ENCODE measurements at places on chromosomes 1 and 21.

- DNase-seq, result no peak
Measured at GRCh38 chr1:247456021-247456420, 1.9 kb downstream of the OR2B11 start.

- DNase-seq, result no peak
Measured at GRCh38 chr1:169588785-169589485, 2.7 kb upstream of the F5 start.

GRCh38 chr1:214615109-214615508 lies 12.1 kb downstream of the CENPF start:
- no peak for DNase-seq

GRCh38 chr1:58815686-58816071 lies 31.8 kb upstream of the JUN start:
- peak; percentile 32 for DNase-seq

GRCh38 chr1:50634251-50634650 lies 211.0 kb upstream of the DMRTA2 start:
- no peak for DNase-seq

DNA sequence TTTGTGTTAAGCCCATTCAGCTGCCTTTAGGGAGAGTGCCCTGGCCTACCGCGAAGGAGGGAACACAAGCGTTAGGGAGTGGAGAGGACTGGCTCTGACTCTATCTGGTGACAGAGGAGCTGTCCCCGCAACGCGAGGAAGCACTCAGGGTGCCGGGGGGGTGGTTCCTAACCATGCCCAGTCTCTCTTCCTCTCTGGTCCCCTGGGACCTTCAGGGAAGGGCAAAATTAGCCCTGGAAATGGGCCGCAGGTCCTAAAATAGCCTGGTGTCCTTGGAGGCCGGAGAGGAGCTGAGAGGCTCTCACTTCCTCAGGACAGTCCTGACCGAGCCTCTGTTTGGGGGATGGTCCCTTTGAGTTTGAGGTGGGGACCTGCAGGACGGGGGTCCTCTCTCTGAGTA lies 5.8 kb downstream of the SLC45A1 start:
- DNase-seq, result no peak

DNA sequence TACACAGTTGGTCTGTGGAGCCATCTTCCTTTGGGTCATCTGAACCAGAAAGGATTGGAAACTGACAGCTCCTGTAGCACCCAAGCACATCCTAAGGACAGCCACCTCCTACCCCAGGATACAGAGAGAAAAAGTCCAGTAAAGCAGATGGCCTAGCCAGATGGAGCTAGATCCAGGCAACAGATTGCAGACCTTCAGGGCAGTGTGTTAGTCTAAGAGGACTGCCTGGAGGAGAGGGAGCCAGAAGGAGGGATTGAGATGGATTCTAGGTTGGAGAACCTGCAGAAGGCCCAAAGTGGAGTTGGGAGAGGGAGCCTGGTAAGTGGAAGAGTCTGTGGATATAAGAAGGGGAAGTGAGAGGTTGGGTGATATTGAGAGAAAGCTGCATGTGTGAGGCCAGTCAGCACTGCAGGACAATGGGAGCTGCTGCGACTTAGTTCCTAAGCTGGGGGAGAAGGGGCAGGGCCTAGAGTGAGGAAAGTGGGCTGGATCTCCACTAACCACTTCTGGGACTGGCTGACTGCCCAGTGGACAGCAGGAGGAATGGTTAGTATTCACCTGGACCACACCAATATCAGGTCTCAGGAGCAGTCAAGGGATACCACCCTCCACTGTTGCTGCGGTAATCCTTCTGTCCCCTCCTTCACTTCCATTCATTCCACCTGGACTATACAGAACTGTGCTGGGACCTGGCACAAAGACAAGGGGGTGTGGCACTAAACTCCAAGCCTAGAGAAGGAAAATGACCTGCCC lies 13.4 kb downstream of the BCAN start:
- DNase-seq, result no peak

- no peak for DNase-seq
Measured at GRCh38 chr1:3551711-3552110, 59.6 kb downstream of the MEGF6 start.

DNA sequence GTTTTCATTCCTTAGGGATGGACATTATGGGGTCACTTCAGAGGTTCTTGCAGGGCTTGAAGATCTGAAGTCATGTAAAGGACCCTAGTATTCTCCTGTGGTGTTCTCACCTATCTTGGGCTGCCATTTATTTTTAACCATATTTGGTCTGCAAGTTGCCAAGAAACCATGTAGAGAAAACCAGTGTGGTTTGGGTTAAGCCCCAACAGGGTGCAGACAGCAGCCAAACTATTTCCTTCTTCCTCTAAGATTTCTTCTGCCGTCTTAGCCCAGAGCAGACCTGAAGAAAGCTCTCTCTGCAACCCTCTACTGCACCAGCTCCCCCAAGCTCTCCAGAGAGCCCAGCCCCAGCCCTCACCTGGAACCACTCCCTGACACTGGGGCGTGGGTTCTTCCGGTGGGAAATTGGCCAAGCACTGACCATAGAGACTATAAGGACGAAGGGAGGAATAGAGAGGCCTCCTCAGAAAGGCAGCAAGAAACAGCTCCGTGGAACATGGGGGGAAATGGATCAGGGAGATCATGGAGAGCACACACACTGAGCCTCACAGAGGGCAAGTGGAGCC lies 136.6 kb downstream of the SYF2 start:
- no peak for DNase-seq

DNA sequence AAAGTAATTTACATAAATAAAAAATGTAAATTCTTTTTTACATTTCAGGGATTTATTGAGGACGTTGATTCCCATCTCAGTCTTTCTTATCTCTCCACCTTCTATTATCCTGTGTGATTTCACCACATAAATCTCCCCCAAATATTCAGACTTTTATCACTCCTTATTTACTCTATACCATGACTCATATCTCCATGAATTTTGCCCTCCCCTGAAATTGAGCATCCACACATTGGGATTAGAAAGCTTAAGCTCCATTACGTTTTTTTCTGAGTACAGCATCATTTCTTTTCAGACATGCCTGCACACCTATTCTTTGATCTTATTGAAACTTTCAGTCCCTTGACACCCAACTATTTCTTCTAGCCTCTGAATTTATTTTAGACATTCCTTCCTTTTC lies 111.2 kb downstream of the IFI44 start:
- no peak for DNase-seq
